Stimulated activated CD4-positive, alpha-beta T cell treated with anti-CD3 and anti-CD28 coated beads, Interleukin-12 subunit alpha, Interleukin-12 subunit beta, amount 100 ng/mL, for 24 hours (primary cell): ENCODE measurements at places on chromosomes 2 and 18.

DNA sequence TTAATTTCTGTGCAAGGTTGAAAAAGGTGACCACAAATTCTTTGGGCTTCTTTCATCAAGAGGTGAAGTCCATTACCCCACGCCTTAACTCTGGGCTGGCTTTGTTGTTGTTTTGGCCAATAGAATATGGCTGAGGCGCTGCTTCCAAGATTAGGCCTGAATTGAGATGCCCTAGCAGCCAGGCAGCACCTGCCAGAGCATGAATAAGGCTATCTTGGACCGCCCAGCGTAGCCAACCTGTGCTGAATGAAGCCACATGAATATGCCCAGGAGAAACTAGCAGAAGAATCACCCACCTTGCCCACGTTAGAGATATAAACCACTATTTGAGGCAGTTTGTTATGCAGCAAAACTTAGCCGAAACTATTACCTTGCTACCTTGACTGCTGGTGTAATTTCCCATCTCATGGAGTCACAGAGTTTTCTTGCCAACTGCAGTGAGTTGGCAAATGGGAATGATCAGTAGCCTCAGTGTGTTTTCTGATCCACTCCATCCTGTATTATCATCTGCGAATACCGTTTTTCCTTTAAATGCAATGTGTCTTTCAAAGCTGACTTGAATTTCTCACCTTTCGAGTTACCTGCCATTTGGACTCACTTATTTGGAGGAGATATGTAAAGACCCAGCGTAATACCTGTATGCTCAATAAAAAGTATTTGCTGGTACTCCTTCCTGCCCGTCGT, 679 bp downstream of the TSGA10 start:
- DNase-seq: no peak

GRCh38 chr18:43830947-43831346, 553.7 kb upstream of the SYT4 start:
- DNase-seq: no peak

DNA sequence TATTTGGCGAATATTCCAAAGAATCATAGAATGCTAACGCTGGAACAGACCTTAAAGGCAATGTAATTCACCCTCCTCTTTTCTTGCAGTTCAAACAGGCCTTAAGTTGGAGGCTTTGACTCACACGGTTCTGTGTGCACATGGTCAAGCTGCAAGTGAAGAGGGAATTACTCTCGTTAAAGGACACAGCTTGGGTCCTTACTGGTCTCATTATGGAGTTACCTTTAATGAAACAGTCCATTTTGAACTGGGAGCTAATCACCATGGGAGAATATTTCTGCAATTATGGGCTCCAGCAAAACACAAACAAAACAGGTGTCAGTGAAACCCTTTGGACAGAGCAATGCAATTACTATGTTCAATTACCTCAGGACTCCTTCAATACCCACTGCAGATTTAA, 135.5 kb downstream of the GAREM1 start:
- no peak for DNase-seq

DNA sequence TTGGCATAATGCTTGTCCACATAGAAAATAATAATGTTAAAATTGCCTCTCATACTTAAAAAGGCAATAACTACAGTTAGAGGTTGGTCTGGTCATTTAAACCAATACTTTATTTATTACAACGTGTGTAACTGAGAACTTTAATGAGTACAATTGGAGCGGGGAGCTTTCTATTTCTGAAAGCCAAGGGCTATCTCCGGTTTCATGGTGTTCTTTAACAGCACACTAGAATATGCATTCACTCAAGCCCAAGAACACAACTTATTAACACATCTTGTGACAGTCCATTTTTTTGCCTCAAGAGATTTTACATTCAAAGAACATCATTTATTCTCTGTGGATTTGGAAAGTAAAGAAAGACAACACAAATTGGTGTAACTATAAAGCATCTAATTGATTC, 131.8 kb downstream of the KCNH7 start:
- DNase-seq: no peak

- peak; percentile 36 for DNase-seq
These were observed 214.1 kb upstream of the STON1 start for GRCh38 chr2:48315896-48316194.

GRCh38 chr2:38129987-38130386, 54.0 kb upstream of the CYP1B1 start:
- DNase-seq: no peak

DNA sequence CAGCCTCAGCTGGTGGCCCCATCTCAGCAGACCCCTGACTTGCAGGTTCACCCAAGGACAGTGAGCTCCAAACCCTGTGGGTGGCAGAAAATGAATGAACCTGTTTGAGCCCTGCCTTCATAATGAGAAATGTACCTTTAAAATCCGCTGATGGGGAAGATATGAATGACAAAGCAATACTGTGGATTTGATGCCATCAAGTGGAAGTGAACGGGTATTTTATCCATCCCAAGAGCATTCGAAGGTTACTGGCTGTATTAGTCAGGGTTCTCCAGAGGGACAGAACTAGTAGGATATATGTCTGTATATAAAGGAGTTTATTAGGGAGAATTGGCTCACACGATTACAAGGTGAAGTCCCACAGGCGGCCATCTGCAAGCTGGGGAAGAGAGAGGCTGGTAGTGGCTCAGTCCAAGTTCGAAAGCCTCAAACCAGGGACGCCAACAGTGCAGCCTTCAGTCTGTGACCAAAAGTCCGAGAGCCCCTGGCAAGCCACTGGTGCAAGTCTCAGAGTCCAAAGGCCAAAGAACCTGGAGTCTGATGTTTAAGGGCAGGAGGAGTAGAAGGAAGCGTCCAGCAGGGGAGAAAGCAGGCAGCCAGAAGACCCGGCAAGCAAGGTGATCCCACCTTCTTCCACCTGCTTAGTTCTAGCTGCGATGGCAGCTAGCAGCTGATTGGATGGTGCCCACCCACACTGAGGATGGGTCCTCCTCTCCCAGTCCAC, 32.1 kb downstream of the TOGARAM2 start:
- DNase-seq: no peak

DNA sequence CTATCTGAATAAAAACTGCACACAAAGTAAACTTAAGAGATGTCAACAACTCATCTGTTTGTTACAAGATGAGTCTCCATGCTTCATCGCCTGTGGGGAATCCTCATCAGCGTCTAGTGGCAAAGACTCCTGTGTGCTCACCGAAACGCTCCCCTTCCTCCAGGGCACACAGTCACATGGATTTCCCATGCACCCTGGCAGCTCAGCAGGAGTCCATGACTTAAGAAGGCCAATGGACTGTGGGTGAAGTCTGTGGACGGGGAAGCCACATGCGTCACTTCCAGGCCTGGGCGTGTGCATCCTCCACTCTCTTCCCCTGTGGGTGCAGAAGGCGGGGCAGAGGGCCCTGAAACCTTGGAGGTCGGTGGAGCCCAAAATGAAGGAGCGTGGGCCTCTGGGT, 41.1 kb downstream of the ID2 start:
- DNase-seq: no peak

DNA sequence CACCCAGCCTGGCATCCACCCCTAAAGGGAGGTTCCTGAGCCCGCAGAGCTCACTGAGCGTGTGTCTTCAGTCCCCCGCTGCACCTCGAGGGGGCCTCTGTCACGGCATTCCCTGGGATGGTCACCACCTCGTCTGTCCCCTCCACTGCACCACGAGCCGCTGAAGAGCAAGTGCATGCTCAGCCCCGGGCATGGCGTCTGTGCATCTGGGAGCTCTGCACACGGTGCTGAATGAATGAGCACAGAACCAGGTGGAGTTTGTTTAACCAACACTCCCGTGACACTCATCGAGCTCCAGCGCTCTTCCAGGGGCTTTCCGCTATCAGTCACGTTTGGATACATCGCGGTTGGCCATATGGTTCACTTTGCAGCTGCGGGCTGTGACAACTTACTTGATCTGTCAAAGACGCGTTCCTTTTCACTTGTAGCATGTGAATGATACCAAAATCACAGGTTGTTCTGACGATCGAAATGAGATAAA, 9.2 kb downstream of the ALLC start:
- DNase-seq: no peak

GRCh38 chr18:9321017-9321452, 13.5 kb upstream of the TWSG1 start:
- no peak for DNase-seq

DNA sequence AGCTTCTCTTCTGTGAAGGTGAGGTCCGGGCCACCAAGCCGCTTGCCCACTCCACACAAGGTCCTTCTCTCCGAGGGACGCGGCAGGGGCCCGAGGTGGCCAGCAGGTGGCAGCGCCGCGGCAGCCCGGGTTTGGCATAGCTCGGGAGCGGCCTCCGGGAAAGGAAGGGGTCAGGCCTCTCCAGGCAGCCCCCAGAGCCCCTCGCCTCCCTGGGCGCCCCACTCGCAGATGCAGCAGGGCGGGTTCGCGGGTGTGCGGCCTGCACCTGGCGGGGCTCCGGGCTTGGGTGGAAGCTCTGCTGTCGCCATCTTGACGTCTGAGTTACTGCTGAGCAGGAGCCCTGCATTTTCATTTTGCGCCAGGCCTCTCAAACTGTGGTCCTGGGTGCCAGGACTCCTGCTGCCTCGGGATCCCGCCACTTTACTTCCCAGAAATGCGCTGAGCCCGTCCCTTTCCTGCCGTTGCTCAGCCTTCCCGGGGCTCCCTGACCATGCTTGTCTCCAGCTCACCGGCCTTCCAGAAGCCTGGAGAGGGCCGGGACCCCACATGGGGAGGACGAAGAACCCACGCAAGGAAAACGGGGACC, 18.6 kb upstream of the NCL start:
- DNase-seq: peak; percentile 67

DNA sequence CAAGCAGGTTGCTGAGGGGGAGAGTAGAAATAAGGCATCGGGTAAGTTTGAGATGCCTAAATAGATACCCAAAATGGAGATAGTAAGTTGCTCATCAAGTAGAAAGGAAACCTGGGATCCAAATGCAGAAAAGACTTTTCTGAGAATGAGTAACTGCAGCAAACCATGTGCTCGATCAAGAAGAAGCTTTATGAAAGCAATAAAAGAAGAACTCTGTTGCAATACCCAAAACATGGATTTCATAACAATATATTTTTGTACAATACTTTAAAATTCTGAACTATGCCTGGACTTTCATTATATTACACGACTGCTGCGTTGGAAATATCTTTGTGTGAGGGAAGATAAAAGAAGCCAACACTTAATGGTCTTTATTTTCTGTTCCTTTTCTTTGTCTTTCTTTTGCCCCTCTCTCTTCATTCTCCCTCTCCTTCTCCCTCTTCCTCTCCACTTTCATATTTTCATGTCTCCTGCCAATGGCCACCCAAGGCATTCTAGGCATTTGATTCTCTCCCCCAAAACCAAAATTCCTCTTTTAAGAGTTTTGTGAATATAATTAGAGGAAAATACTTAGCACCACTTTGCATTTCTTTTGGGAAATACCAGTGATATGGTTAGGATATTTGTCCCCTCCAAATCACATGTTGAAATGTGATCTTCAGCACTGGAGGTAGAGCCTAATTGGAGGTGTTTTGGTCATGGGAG, 257.6 kb downstream of the MREG start:
- no peak for DNase-seq

GRCh38 chr2:234254783-234255521, 204.4 kb downstream of the SPP2 start:
- DNase-seq: no peak

GRCh38 chr18:33034212-33034611, 261.4 kb upstream of the KLHL14 start:
- no peak for DNase-seq

GRCh38 chr18:12574494-12575185, 83.3 kb downstream of the SPIRE1 start:
- DNase-seq: no peak

DNA sequence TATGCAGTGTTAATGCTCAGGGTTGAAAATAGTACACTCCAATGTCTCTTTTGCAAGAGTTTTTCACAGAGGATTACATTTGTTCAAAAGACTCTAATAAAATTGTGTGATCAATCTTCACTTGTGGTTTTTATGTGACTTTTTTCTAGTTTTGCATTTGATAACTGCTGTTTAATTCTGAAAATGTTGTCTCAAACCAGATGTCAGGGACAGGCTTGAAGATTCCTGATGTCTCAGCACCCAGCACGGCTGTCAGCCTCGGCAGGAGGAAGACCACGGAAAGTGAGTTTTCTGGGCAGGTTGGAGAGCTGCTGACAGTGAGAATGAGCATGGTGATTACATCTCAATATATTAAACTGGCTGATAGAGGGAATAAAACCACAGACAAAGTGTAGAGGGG, 9.1 kb downstream of the SOX11 start:
- no peak for DNase-seq

DNA sequence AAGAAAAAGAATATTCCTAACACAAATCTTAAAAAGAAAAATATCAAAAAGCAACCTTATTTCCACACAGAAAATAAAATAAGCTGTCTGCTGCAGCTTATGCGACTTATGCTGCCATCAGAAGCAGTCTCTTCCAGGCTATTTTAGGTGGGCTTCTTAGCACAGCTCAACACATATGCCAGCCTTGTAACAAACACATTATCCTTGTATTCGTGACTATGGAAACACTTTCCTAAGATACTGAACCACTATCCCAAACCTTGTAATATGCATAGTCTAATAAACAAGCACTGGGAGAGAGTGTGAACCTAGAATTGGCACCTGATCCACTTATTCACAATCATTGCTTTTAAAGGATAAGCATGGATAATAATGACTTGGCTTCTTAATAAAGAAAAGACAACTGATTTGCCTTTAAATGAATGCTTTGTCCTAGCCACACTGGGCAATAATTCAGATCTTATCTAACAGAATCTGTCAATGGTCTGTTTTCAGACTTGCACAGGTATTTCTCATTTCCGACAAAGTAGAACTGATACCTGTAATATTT, 40.0 kb upstream of the RNU4ATAC start:
- DNase-seq: no peak

GRCh38 chr18:78807668-78808067, 171.9 kb upstream of the SALL3 start:
- DNase-seq: no peak

- no peak for DNase-seq
These were observed 19.9 kb upstream of the CAB39 start for GRCh38 chr2:230692760-230693159.

GRCh38 chr18:26928670-26929313, 63.3 kb upstream of the AQP4 start:
- no peak for DNase-seq
